ENCODE measurements at places on chromosomes 6 and 20. TPM values are rescaled to one million over a fixed set of nuclear protein-coding genes. Genes with fewer than 3 reads are reported as not detected.
A peak's percentile ranks its signal among the peaks of the same experiment; 100 is the strongest.

DNA sequence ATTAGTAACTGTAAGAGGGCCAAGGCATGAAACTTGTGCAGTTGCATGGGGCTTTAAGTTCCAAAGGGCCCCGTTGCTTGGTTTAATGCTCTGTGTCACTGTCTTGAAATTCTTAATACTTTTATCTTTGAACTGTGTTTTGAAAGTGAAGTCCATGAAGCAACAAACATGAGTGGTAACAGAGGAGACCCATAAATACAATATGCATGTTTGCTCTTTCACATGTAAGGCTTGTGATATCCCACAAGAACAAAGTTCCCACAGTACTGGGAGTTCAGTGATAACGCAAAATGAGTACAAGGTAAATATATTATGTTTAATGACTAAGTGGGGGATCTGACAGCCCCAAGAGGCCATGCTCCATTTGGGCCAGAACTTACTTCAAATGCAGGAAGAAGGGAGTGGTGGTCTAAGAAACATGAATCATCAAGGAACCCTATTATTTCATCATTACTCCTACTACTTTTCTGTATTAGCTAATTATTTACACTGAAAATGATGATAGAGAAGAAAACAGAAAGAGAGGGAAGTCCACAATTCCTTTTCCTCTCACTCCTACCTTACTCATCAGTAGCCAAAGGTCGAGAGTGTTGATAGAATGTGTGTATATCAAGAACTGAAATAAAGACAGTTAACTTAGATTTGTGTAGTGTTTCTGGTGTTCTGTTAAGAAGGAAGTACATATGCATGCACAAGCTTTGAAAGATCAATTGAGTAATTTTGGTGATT, 157.3 kb downstream of the PHF3 start:
- DNase-seq = no peak

DNA sequence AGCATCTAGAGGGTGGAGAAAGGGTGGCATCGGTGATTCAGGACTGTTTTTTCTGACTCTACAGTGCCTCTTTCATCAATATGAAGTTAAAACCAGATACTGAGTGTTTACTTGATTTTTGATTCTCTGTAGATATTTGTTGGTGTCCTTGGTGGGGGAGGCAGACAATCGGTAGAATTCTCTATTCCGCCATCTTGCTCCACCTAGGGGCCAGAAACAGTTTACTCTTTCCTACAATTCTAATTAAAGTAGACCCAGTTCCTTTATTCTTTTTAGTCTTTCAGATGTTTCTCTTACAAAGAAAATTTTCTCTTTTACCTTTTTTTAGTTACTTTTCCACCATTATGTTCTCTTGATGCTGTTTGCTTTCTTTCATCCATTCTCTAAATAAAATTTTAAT, 162.1 kb upstream of the RAB32 start:
- no peak for DNase-seq

GRCh38 chr20:41854765-41855164, 236.6 kb upstream of the CHD6 start:
- peak; percentile 56 for DNase-seq

DNA sequence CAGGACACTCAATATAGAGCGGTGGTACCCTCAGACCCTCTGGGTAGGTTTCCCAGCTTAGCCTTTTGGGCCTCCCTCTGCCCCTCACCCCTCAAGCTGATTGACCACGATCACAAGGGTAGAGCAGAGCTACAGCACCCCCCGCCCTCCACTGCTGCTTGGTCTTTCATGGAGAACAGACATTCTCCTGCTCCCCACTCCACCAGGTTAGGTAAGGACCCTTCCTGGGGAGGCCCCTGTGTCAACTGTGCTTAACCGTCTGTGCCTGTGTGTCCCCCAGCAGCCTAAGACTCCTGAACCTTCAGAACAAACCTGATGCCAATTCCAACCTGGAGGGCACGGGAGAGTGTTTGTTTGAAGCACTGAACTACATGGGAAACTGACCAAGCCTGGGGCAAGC, 11.8 kb downstream of the MYH7B start:
- DNase-seq = no peak

DNA sequence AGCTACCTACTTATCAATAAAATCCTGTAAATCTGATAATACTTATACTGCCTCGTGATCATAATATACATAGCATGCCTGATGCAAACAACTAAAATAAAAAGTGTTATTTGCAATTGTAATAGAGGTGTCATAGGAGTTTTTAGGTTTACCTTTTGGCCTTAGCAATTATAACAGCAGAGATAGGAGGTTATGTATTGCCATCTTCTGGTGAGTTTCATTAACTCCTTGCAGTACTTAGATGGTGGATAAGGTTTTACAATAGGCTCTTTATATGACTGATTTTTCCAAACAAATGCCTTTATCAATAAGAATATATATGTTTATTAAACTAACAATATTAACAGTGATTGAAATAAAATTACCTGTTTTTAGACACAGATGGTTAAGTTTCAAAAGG, 27.8 kb upstream of the MYCT1 start:
- peak; percentile 38 for DNase-seq

DNA sequence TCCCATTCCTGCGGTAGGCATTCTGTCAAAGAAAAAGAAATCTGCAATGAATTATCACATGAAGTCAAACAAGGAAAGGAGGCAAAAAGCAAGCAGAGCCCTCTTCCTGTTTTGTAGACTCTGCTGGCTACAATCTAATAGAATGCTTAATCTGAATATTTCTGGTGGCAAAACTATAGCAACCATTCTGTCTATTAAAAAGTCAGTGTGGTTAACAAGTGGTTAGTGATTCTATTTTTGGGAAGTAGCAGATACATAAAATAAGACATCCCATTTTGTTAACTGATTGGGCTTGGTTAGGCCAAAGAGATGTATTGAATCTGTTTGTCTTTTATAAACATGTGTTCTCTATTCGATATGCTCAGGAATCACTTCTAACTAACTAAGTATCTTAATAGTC, 442.3 kb downstream of the CDC5L start:
- no peak for DNase-seq

DNA sequence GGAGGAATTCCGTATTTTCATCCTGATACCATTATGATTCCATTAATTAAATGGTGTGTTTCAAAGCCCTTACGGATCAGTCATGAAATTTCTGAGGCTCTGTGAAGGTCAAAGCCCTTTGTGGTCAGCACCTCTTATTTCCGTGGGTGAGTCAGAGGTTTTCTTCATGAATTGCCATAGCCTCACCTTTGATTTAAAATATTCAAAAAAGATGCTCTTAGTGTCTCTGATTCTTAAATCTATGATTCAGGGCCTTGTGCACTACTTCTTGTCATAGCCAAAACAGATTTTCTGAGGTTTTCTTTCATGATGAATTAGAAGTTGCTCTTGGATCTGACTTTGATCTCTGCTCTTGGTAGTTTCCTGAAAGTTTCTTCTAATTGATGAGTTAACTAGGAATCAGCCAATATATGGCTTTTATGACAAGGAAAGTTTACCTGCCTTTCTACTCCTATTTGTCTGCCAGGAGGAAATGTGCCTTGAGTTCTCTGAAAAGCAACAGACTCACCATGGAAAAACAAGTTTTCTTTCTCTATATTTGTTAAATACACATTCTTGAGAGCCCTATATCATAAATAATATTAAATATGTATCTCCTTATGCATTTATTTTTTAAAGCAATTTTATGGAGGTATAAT, 613.0 kb downstream of the UTRN start:
- peak; percentile 65 for DNase-seq

DNA sequence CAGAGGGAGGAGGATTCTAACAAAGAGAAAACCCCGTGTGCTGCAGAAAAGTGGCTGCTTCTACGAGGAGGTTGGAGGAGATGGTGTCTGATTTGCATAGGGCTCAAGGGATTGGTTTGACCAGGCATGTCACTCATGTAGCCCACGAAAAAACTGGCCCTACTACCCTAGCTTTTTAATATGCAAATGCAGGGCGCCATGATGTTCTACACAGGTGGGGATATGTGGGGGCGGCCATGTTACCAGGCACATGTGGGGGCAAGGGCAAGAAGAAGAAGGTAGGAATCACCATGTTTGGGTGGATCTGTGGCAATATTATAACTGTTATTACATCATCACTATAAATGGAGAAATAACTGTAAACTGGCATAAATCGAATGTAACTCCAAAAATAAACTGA, 9.9 kb downstream of the KIAA1755 start:
- DNase-seq = no peak

- no peak for DNase-seq
These were observed 11.4 kb downstream of the SLC2A4RG start for GRCh38 chr20:63750807-63751470.

GRCh38 chr6:13767121-13767808, 47.1 kb downstream of the MCUR1 start:
- peak; percentile 72 for DNase-seq

Gene TMEM14C
- total RNA-seq = 238 TPM

Gene C20orf141
- total RNA-seq = not detected

Gene ARHGAP40
- not detected for total RNA-seq

Gene TDP2
- total RNA-seq = 19.7 TPM

Gene PBOV1
- not detected for total RNA-seq

All from RPMI7951 (cell line).